ENCODE measurements at places on chromosomes 6 and 20.

GRCh38 chr6:135521431-135521830 lies 23.9 kb upstream of the AHI1 start:
- H3K4me3 ChIP-seq: no peak overlapping the region
- no peak overlapping the region for H3K27ac ChIP-seq
- peaks cover 7% of the 10 kb centered on the region for H3K4me1 ChIP-seq

- H3K4me3 ChIP-seq: no peak overlapping the region
- H3K27me3 ChIP-seq: no peaks in the 10 kb centered on the region
- H3K36me3 ChIP-seq: no peaks in the 10 kb centered on the region
- no peak overlapping the region for H3K27ac ChIP-seq
- no peaks in the 10 kb centered on the region for H3K4me1 ChIP-seq
- no peak for DNase-seq
These were observed 574.9 kb downstream of the HTR1B start for GRCh38 chr6:76888351-76888750.

- peaks cover 35% of the 10 kb centered on the region for H3K36me3 ChIP-seq
- H3K27me3 ChIP-seq: no peaks in the 10 kb centered on the region
These were observed 13.5 kb downstream of the MANBAL start for GRCh38 chr20:37302981-37303380.

GRCh38 chr20:46604551-46605133 lies 46.6 kb downstream of the SLC13A3 start:
- peaks cover 8% of the 10 kb centered on the region for H3K36me3 ChIP-seq
- H3K27ac ChIP-seq: no peak overlapping the region
- no peaks in the 10 kb centered on the region for H3K27me3 ChIP-seq
- no peak for DNase-seq

DNA sequence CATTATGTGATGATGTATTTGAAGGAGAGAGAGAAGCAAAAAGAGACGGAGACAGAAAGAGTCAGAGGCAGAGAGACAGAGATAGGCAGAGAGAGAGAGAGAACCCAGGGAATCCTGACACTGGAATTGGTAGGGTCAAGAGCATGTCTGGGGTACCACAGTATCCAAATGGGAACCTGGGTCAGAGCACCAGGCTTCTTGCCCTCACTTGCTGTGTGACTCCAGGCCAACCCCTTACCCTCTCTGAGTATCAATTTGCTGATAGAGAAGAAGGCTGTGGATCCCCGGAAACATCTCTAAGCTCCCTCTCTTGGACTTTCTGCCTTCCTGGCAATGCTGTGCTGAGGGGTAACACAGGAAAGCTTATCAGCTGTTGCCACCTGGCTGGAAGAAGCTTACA lies 385.3 kb upstream of the SULF2 start:
- no peak for DNase-seq
- H3K36me3 ChIP-seq: no peaks in the 10 kb centered on the region
- H3K4me1 ChIP-seq: no peaks in the 10 kb centered on the region
- H3K27me3 ChIP-seq: peaks cover 36% of the 10 kb centered on the region

DNA sequence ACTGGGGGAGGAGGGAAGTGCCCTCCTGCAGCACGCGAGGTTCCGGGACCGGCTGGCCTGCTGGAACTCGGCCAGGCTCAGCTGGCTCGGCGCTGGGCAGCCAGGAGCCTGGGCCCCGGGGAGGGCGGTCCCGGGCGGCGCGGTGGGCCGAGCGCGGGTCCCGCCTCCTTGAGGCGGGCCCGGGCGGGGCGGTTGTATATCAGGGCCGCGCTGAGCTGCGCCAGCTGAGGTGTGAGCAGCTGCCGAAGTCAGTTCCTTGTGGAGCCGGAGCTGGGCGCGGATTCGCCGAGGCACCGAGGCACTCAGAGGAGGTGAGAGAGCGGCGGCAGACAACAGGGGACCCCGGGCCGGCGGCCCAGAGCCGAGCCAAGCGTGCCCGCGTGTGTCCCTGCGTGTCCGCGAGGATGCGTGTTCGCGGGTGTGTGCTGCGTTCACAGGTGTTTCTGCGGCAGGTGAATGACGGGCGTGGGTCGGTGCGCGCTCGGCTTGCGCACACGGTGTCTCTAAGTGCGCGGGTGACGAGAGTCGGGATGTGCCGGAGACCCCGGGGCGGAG lies at the start of gene CDKN1A:
Gene CDKN1A, plus strand, starts transcription at position 227 of the 555 bp plus-strand sequence. CDS start 5,388 bp downstream, outside the sequence.
- peaks cover 11% of the 10 kb centered on the region for H3K27me3 ChIP-seq
- H3K4me1 ChIP-seq: peaks cover 43% of the 10 kb centered on the region
- H3K4me3 ChIP-seq: peak within 1 kb of the TSS; percentile 89
- peak; percentile 77 for DNase-seq
- H3K27ac ChIP-seq: peak within 1 kb of the TSS; percentile 94
- H3K36me3 ChIP-seq: no peaks in the 10 kb centered on the region

GRCh38 chr6:121437851-121438651 lies 2.6 kb downstream of the GJA1 start:
- peaks cover 39% of the 10 kb centered on the region for H3K4me1 ChIP-seq
- no peaks in the 10 kb centered on the region for H3K36me3 ChIP-seq

DNA sequence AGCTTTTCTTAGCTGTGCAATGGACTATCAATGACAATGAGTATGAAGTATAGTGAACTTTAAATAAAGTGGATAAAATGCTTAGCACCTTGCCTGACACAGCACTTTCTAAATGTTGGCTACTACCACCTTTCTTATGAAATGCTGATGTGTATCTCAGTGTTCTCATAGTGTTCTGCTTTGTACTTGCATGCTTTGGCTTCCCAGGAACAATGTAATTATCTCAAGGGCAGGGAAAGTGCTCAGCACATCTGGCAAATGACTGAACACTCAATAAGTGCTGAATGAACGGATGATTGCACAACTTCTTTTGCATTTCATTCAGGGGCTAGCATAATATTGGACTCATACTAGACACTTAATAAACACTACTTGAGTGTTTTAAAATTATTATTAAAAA lies 28.2 kb upstream of the NOX3 start:
- H3K4me3 ChIP-seq: no peak overlapping the region
- no peak for DNase-seq
- H3K4me1 ChIP-seq: no peaks in the 10 kb centered on the region
- no peaks in the 10 kb centered on the region for H3K36me3 ChIP-seq
- no peaks in the 10 kb centered on the region for H3K27me3 ChIP-seq

DNA sequence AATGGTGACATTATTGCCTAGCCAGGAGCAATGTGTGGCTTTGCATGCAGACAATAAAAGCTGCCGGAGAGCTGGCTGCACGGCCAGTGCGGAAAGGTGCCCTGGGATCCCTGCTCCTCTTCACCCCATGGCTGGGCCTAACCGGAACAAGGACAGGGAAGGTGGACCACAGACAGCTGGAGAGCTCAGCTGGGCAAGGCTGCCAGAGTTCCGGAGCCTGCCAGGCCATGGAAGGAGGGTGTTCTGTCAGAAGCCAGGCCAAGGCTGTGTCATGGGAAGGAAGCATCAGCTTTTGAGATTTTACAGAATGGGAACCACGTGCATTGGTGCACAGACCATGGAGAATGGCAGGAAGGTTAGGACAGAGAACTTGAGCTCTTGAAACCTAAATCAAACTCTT lies 25.0 kb downstream of the MAP1LC3A start:
- DNase-seq: no peak
- no peak overlapping the region for H3K4me3 ChIP-seq
- no peak overlapping the region for H3K27ac ChIP-seq
- H3K27me3 ChIP-seq: no peaks in the 10 kb centered on the region

GRCh38 chr20:59159493-59160376 lies 3.9 kb upstream of the ZNF831 start:
- H3K4me3 ChIP-seq: no peak overlapping the region
- H3K36me3 ChIP-seq: no peaks in the 10 kb centered on the region
- H3K4me1 ChIP-seq: peaks cover 3% of the 10 kb centered on the region
- H3K27ac ChIP-seq: no peak overlapping the region
- no peak for DNase-seq
- peaks cover 60% of the 10 kb centered on the region for H3K27me3 ChIP-seq

DNA sequence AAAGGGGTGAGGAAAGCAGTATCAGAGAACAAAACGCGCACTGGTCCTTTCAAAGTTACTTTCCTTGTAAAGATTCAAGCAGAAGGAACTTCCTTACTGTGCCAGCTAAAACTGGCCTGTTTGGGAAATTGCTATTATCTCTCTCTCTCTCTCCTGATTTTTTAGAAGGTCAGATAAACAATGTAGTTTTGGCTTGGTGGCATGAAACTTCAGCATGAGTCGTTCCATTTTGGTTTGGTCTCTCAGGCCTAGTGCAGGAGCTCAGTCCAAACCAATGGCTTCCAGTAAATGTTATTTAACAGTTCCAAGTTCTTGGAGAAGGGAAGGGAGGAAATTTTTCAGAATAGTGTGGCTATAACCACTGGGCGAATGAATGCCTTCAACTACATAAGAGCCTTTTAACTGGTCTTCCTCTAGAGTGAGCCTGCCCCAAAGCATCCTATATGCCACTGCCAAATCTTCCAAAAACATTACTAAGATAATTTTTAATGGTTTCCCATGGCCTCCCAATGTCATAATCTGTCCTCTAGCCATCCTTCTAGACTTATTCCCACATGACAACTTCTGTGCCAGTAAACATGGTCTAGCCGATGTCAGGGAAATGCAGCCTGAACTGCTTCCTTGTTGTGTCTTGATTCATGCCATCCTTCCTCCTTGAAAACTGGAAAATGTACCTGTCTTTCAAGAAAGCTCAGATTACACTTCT lies 9.1 kb upstream of the SNX9 start:
- H3K4me3 ChIP-seq: no peak overlapping the region
- H3K36me3 ChIP-seq: no peaks in the 10 kb centered on the region
- H3K4me1 ChIP-seq: no peaks in the 10 kb centered on the region
- peaks cover 2% of the 10 kb centered on the region for H3K27me3 ChIP-seq

DNA sequence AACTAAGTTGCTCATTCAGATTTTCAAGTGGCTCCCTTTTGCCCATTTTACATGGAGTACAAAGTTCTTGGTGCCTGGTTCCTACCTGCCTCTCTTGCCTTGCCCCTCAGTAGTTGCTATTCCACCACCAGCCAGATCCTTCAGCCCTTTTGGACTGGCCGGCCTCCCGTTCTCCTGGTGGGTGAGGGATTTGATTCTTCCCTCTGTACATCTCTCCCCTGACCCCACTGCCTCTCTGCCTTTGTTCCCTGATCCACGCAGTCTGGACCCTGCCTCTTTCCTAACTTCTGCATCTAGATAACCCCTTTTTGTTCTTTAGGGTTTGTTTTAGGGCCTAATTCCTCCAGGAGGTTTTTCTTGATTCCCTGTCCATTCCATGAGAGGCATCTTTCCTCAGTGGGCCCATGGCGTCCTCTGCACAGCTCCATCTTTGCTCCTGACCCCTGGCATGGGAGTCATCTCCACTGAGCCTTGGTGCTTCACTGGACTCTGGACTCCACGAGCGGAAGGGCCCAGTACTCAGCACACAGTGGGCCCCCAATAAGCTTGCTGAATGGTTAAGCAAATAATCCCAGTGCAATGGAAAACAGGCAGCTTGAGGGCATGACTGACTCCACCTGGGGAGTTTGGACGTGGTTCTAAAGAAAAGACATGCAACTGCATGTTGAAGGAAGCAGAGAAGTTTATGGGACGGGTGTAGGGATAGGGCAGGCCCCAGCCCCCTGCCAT lies 309.3 kb upstream of the SUPT3H start:
- H3K4me3 ChIP-seq: no peak overlapping the region
- DNase-seq: no peak
- no peaks in the 10 kb centered on the region for H3K36me3 ChIP-seq
- H3K27me3 ChIP-seq: peaks cover 4% of the 10 kb centered on the region
- no peak overlapping the region for H3K27ac ChIP-seq

GRCh38 chr6:146620655-146621054 lies 21.9 kb downstream of the ADGB start:
- no peak for DNase-seq
- no peaks in the 10 kb centered on the region for H3K36me3 ChIP-seq
- H3K27me3 ChIP-seq: no peaks in the 10 kb centered on the region
- H3K4me3 ChIP-seq: no peak overlapping the region

DNA sequence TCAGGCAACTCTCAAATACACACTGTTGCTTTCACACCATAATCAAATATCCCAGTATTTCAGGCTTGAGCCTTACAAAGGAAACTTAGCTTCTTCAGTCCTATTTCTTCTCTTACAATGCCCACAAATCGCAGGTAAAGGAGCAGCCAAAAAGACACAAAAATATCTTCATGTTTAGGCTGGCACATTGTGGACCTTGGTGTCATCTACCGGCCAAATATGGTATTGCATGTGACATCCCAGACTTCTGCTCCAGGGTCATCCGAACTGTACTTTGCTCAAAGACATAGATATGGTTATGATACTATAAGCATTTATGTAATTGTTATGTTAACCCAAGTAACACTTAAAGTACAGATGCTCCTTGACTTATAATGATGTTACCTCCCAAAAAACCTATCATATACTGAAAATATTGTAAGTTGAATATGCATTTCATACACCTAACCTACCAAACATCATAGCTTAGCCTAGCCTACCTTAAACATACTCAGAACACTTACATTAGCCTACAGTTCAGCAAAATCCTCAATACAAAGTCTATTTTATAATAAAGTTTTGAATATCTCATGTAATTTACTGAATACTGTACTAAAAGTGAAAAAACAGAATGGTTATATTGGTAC lies 4.6 kb downstream of the OR2H2 start:
- H3K36me3 ChIP-seq: no peaks in the 10 kb centered on the region
- no peak overlapping the region for H3K4me3 ChIP-seq
- no peak overlapping the region for H3K27ac ChIP-seq
- peaks cover 49% of the 10 kb centered on the region for H3K27me3 ChIP-seq
- no peak for DNase-seq

DNA sequence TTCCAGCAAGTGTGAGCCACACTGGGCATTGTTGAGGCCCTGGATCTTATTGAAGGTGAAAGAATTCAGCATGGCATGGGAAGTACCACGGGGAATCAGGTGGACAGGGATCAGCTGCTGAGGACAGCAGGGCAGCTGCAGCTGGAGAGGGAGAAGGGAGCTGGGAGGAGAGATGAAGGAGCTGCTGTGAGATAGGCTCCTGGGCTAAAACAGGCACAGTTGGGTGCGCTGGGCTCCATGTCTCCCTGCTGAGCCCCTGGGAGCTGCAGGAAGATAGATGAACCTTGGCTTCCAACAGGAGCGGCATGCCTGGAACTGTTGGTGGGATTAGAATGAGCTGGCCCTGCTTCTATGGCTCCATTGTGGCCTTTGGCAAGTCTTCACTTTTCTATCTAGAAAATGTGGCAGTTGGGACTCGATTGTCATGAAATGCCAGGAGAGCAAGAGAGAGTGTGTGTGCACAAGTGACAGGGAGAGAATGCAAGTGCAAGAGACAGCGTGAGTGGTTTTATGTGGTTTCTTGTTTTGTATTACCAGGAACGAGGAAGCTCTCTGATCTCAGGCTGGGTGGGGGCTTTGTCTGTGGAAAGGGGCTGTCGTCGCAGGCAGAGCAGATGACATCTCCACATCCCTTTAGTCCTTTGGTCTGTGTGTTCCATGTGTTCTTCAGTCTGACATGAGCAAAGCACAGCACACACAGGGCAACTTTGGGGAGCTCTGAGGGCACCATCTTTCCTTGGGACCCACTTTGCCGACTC lies 20.4 kb downstream of the SNPH start:
- no peak overlapping the region for H3K27ac ChIP-seq
- no peak for DNase-seq
- no peaks in the 10 kb centered on the region for H3K4me1 ChIP-seq
- no peaks in the 10 kb centered on the region for H3K36me3 ChIP-seq

DNA sequence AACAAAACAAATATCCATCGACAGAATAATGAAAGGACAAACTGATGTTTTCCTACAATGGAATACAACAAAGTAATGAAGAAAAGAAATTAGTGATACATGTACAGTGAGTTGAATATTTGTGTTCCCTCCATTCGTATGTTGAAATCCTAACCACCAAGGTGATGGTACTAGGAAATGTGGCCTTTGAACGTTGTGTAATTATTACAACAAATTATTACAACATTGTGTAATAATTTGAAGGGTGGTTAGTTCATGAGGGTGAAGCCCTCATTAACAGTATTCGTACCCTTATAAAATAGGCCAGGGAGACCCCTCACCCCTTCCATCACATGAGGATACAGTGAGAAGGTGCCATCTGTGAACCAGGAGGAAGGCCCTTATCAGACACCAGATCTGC lies 339.4 kb downstream of the BMP2 start:
- H3K36me3 ChIP-seq: no peaks in the 10 kb centered on the region
- peaks cover 4% of the 10 kb centered on the region for H3K27me3 ChIP-seq
- H3K4me3 ChIP-seq: no peak overlapping the region
- DNase-seq: no peak

Measured in mesothelial cell of epicardium (in vitro differentiated cells).